ENCODE measurements at places on chromosomes 5 and 9.

DNA sequence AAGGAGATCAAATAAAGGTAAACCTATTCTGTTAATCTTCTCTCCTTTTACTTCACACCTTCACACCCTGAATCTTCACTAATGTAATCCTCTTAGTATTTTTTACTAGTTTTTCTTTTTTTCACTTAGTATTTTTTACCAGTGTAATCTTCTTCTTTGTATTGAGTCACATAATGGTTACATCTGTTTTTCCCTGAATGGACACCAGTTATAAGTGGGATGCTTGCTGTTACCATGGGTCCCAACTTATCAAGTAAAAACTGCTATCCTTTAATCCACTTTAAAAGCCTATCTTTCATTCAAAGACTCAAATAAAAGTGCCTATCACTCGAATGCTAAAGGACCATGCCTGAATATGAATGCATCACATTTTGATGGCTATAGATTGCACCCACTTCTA, 15.1 kb downstream of the ZFAND5 start:
- no peak for DNase-seq

- DNase-seq = no peak
Observed at GRCh38 chr9:130347036-130347435, 81.5 kb downstream of the HMCN2 start.

GRCh38 chr5:143311428-143311827, 92.1 kb downstream of the NR3C1 start:
- no peak for DNase-seq

- DNase-seq = peak; percentile 67
Observed at GRCh38 chr9:109627042-109627441, 128.9 kb upstream of the PTPN3 start.

- DNase-seq = no peak
Observed at GRCh38 chr9:72675586-72675985, 154.2 kb downstream of the TMC1 start.

DNA sequence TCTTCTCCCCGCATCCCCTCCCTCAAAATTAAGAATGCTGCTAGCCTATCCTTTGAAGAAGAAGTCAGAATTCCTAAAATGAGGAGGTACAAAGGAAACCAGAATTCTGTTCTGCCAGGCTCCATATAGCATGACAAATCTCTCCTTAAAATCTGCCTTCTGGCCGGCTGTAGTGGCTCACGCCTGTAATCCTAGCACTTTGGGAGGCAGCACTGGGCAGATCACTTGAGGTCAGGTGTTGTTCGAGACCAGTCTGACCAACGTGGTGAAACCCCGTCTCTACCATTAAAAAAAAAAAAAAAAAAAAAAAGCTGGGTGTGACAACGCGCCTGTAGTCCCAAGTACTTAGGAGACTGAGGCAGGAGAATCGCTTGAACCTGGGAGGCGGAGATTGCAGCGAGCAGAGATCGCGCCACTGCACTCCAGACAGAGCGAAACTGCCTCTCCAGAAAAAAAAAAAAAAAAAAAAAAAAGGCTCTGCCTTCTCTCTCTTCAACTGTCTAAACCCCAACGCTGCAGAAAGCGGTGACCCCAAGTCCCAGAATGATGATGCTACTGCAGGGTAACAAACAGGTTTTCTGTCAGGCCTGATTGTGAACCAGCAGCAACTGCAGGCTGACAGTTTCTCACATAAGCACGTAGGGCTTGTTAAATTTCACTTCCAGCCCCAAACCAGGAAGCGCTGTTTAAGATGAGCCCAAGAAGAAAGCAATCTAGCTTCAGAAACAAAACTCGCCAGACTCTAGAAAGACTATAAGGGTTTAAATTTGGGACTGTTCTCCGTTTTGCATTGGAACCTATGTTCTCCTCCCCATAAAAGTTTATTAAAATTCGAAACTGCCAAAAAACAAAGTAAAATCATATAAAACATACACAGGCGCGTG, 963 bp upstream of the CAST start:
- DNase-seq = peak; percentile 69

- no peak for DNase-seq
Observed at GRCh38 chr5:78647838-78648358, 674 bp downstream of the LHFPL2 start.

DNA sequence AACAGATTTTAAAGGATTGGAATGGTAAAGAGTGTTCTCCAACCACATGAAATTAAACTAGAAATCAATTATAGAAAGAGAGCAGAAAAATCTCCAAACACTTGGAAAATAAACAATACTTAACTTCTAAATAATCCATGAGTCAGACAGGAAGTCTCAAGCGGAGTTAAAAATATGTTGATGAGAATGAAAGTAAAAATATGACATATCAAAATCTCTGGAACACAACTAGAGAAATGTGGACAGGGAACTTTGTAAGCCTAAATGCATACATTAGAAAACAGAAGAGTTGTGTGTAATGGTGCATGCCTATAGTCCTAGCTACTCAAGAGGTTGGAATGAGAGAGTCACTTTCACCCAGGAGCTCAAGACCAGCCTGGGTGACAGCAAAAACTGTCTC, 47.9 kb upstream of the ZNF618 start:
- no peak for DNase-seq

- DNase-seq = peak; percentile 22
Observed at GRCh38 chr5:54159153-54159892, 151.1 kb downstream of the ARL15 start.

- DNase-seq = no peak
Observed at GRCh38 chr9:69331444-69331843, 6.4 kb downstream of the ENTREP1 start.

- no peak for DNase-seq
Observed at GRCh38 chr5:6407558-6408259, 29.4 kb upstream of the MED10 start.

DNA sequence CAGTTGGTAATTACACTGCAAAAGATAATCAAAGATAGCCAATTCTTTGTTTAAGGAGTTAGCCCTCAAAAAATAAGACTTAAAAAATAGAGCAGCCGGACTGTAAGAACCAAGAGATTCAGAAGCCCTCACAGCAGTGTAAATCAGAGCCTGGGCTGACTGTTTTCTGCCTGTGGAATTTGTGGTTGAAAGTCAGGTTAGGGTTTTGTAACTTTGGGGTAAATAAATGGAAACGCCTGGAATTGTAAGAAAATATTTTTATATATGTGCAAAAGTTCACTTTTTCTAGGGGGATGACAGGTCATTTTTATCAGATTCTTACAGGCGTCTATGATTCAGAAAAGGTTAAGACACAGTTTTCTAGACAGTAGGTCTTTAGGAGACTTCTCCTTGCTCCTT, 35.6 kb downstream of the KLHL3 start:
- DNase-seq = no peak

DNA sequence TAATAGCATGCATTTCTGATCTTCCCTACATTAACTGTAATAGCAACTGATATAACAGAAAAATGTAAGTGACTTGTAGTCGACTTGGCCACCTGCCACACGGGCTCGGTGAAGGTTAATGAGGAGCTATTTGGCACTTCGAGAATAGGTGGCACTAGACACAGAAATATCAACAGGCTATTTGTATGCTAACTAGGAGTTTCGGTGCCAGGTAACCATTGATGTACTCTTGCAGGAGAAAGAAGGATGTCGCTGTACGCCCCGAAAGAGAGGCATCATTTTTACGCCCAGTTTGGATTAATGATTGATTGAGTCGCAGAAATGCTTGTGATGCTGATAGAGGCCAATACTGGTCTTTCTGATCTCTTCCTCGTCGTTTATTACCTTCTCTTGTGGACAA, 516 bp upstream of the DMRT2 start:
- DNase-seq = no peak

- DNase-seq = no peak
Observed at GRCh38 chr5:16410338-16410737, 55.3 kb downstream of the ZNF622 start.

GRCh38 chr9:87531370-87532295, 34.0 kb downstream of the DAPK1 start:
- DNase-seq = no peak

DNA sequence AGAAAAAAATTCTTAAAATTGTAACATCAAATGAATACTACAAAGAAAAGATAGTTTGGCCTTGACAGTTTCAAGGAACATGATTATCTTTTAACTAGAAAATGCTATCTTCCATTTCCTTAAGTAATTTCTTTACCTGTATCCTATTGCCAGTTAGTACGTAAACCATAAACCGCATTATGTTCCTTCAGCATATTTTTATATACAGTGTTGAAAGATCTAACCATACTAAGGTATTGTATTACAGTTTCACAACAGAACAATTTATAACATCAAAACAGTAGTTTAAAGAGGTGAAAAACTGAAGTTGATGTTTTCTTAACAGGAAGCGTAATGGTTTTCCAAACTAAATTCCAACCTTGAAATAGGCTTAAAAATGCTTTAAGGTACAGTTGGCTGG, 45.1 kb downstream of the GLRX start:
- DNase-seq = no peak
